Bone marrow (tissue), 2 donors: ENCODE measurements at places on chromosomes 3 and 15.

DNA sequence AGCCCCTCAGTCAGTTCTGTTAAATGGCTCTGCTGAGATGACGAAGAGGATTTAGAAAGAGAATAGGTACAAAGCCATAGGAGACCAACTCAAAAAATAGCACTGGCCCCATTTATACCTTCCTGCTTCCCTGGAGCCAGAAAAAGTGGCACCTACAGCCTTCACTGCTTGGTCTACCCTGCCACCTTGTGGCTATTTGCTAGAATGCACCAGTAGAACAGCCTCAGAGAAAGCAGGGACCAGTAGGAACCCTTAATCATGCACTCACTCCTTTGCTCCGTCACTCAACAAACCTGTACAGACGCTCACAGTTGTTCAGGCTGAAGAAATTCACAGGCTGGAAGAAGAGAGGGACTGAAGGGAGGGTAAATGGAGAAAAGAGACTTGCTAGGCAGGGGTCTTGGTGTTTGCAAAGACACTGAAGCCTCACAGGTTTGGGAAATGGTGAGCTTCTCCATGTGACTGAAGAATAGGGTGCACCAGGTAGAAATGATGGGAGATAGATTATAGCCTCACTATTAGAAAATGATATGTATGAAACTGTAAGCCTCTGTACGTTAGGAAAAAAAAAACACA, 12.1 kb upstream of the RTP2 start:
- DNase-seq = peak; percentile 10

- no peak for DNase-seq
Measured at GRCh38 chr3:54079314-54079713, 43.0 kb upstream of the CACNA2D3 start.

GRCh38 chr15:31236184-31237042, 90.2 kb upstream of the KLF13 start:
- DNase-seq = no peak

DNA sequence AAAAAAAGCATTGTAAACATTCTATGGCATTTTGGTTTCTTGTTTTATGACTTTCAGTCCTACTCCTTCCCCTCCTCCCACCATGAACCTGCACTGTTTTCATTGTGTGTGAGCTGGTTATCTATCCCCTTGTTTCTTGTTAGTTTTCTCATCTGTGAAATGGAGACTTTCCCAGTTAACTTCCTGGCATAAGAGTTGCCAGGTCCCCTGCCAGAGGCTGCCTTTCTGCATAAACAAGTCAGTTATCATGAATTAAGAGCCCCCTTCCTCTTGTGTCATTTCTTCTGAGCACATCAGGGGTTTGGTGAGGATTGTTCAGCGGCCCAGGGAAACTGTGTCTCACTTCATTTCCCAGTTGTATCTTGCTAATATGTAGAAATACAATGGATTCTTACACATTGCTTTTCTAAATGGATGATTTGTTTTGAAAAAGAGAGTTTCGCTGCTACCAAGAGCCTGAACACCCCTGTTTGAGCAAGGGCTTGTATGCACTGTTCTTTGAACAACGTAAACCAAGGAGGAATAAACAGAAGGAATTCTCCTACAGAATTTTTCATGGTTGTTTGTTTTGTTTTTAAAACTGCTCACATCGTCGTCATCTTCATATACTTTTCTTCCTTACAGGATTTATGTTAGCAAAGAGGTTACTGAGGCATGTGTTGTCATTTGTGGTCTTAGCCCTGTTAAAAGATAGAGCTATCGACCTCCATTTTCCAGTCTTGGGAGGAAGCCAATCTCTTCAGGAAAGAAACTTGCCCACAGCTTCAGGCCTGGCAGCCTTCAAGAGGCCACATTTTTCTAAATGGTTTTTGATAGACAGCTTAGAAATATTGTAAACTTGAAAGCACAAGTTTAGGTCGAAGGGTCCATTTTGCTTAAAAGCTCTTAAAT, 144.6 kb upstream of the IL12A start:
- peak; percentile 57 for DNase-seq

DNA sequence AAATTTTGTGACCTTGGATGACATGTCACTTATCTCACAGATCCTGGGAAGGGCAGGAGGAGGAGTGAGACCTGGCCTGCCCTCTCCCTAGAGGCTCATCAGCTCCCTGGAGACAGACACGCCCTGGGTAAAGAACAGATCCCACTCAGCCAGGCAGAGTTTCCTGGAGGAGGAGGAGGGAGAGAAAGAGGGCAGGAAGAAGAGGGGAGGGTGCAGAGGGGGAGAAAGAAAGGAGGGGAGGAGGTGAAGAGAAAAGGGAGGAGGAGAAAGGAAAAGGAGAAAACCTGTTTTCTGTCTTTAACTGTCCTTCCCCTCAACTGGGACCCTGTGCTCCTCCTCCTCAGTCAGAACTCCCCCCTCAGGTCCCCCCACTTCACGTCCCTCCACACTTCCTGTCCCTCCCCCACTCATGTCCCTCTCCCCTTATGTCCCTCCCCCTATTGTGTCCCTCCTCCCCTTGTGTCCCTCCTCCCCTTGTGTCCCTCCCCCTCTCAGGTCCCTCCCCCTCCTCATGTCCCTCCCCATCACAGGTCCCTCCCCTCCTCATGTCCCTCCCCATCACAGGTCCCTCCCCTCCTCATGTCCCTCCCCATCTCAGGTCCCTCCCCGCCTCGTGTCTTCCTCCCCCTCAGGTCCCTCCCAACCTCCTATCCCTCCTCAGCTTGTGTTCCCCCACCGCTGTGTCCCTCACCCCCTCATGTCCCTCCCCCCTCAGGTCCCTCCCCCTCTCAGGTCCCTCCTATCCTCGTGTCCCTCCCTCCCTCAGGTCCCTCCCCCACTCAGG, 52.3 kb upstream of the CGNL1 start:
- no peak for DNase-seq

DNA sequence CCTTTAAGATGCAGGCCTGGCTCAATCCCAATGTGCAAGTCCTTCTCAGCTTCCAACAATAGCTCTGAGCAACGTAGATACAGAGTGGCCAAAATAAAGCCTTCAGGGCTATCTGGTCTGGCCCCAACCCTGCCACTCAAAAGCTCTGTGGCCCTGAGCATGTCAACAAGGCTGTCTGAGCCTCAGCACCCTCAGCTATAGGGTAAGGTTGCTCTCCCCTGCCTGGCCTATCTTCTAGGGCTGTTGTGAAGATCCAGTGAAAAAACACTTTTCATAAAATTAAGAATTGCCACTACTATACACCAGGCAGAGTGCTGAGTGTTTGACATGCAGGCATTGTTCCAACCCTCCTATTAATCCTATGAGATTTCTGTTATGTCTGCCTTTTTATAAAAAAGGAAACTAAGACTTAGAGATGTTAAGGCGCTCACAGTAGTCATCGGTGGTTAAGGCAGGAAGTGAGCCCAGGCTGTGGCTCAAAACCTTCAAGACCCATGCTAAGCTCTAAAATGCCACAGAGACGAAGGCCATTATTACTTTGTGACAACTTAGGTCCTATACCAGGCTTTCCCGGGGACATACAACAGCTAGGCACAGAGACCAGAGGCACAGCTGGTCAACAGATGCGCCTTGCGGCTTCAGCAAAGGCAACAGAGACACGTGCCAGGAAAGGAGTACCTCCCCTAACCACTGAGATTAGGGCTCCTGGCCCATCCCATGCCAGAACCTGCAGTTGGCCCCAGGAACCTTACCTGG, 5.1 kb downstream of the POLG start:
- DNase-seq = no peak

DNA sequence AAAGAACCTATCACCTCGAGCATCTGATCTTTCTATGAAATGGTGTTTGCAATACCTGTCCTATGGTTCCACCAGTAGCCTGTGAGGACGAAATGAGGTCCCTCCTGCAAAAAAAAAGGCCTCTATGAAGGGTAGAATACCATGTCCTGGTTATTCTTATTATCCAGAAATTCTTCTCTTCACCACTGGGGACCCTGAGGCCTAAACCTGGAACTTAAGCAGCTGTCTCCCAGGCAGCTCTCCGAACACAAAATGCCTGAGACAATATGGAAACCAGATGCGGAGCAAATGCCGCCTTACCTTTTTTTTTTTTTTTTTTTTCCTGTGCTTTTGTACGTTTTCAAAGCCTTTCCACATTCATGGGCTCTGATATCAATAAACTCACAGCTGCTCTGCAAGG, 62.1 kb upstream of the WNT5A start:
- DNase-seq = no peak

GRCh38 chr3:26621176-26621575, 1.4 kb upstream of the LRRC3B start:
- DNase-seq = no peak

DNA sequence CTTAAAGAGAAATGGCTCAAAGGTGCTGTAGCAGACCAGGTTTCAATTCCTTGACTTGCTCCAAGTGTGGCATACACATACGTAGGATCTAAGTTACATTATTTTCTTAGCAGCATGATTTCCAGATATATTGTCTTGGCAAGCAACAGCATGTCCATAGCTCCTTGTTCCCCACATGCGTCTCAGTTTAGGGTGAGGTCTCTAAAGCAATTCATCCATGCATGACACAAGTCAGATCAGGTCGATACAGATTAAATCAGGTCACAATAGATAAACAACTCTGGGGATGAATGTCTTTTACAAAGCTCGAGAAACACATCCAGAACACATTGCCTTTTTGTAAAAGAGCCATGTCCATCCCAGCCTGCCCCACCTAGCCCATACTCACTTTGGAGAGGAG, 108.9 kb upstream of the ABHD17C start:
- no peak for DNase-seq

GRCh38 chr15:32675466-32675865, 34.0 kb downstream of the SCG5 start:
- DNase-seq = no peak

GRCh38 chr3:147113293-147114044, 292.9 kb downstream of the ZIC4 start:
- DNase-seq = no peak

GRCh38 chr3:138059261-138059660, 49.3 kb downstream of the CLDN18 start:
- no peak for DNase-seq

GRCh38 chr3:157130467-157131251, 29.3 kb downstream of the CCNL1 start:
- DNase-seq = no peak

DNA sequence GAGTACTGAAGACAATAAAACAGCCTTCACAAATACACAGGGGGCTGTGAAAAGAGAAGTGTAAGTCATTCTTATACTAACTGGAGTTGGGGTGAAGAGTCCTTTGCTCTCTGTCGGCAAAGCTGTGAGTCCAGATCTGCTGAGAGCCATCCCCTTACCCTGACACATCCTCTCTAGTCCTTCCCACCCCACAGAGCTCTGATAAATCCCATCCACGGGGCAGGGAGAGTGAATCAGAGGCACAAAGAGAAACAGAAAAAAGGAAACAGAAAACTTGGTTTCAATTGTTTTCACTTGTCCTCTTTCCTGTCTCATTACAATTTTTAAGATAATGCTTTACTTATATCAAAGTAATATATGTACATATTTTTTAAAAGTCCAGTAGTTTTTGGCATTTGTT, 18.2 kb upstream of the ZNF639 start:
- DNase-seq = no peak

- DNase-seq = no peak
Measured at GRCh38 chr3:155807823-155808222, 1.7 kb upstream of the C3orf33 start.

DNA sequence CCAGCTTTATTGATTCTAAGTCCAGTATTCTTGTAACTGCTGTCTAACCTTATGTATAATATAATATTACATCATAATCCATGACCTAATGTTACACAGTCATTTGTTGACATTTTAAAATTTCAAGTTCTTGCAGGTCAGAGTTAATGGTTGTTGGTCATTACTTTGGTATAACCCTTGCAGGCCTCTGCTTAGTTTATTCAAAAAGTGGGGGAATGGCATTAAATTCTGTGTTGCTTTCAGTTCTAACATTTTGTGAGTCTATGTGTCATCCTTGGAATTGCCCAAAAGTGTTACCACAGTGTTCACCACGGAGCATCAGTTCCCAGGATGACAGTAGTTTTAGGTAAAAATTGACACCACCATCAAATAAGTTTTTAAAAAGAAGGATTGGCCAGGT, 174.8 kb upstream of the BCL6 start:
- DNase-seq = no peak

GRCh38 chr15:73560501-73561117, 72.6 kb downstream of the NPTN start:
- no peak for DNase-seq

- no peak for DNase-seq
Measured at GRCh38 chr3:39814007-39814406, 4.6 kb downstream of the MYRIP start.

GRCh38 chr15:90941038-90941437, 6.0 kb downstream of the UNC45A start:
- no peak for DNase-seq

DNA sequence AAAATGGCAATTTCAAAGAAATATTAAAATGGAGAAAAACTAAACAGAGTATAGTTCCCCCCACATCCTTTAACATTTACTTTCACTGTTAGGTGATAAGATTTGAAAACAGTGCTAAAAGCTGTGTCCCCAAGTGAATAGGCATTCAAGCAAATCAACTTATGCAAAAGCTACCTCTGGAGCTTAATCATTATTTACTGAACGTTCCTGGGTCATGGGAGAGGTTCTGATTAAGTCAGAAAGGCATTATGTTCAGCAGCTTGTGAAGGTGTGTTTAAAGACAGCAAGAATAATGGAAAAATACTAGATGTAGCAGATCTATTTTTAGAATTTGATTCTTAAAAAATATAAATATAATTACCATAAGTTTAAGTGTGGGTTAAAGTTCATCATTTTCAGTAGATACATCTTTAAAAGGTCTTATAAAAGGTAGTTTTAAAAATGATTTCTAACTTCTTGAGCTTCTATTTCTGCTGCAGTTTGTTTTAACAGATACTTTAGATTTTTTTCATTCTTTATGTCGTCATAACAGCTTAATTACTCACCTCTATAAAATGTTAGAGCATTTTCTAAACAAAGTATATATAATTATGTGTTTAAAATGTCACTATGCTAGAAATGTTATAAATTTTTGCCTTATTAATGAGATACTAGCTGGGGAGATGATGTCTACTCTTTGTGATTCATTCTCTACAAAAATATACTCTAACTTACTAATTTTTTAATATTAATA, 127.9 kb downstream of the MITF start:
- DNase-seq = no peak

- DNase-seq = no peak
Measured at GRCh38 chr3:191959876-191960413, 499.0 kb downstream of the PYDC2 start.

GRCh38 chr3:27356976-27357375, 12.2 kb downstream of the NEK10 start:
- no peak for DNase-seq

GRCh38 chr3:57091521-57092273, 31.2 kb downstream of the SPATA12 start:
- no peak for DNase-seq

- no peak for DNase-seq
Measured at GRCh38 chr3:42403737-42404136, 6.7 kb downstream of the LYZL4 start.
